ENCODE measurements at places on chromosomes 2 and 18.

GRCh38 chr2:118495290-118495689, 352.2 kb downstream of the EN1 start:
- DNase-seq = no peak

DNA sequence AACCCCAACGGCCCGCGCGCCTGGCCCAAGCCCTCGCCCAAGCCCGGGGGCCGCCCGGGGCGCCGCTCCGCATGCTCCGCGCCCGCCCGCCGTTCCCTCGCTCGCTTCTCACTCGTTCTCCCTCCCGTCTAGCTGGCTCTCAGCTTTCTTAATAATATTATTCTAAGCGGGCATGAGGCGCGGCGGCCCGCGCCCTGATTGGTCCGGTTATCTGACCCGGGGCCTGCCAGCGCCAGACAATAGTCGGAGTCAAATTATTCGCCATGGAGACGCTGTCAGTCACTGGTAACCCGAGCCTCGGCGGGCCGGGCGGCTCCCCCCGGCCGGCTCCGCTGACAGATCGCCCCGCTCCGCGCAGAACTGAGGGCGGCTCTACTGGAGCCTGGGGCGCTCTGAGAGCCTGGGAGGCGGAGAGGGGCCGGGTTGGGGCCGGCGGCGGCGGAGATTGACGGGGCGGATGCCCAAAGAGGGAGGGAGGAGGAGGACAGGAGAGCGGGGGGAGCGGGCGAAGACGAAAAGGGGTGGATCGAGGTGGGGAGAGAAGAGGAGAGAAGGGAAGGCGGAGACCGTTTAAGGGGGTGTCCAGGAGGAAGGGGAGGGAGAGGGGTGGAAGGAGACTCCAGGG, at the start of gene SIX2:
SIX2 (minus strand) TSS at position 150 of the 625 bp plus-strand sequence. CDS start 342 bp downstream, outside the sequence.
- DNase-seq = no peak

DNA sequence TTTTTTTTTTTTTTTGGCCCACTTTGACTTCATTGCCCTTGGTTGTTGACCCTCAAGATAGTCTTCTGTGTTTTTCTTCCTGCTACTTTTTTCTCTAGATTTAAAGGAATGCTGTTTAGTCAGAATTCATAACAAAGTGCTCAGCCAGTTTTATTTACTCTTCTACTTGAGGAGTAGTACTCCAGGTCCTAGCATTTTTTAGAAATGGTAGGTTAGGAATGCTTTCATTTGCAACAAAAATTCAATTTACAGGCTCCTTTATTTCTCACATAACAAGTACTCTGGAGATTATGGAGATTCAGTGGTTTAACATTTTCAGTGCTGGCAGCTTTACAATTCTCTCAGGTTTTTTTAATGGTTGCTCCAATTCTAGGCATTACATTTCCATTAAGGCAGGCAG, 58.2 kb downstream of the KIAA1328 start:
- DNase-seq = no peak

GRCh38 chr2:166332106-166332505, 43.6 kb downstream of the SCN9A start:
- no peak for DNase-seq

DNA sequence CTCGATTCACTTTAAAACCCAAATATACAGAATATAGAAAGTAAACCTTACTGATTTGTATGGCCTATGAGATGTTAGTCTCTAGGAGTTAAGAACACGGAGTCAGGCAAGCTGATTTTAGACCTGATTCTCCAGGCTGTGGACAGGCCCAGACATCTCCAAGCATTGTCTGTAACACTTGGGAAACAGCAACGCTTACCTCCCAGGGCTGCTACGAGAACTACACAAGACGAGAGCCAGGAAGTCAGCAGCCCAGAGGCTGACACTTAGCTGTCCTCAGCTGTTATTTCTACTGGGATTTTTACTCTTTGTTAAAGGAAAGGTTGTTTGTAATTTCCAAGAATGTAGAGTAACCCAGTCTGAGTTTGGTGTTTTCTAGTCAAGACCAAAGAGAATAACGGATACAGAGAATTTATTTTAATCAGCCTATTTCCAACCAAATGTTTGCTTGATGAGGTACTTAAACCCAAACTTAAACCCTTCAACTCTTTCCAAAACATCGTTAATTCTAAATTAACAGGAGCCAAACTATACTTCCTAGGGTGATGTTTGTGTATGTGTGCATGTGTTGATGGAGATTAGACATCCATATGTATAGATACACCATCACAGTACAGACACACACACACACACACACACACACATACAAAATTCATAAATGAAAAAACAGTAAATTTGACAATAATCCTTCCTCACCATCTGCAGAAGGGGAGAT, 123.4 kb downstream of the LAMA1 start:
- DNase-seq = no peak

GRCh38 chr2:51981783-51982182, 949.9 kb upstream of the NRXN1 start:
- no peak for DNase-seq

GRCh38 chr18:24585996-24586566, 125.6 kb downstream of the HRH4 start:
- DNase-seq = no peak

DNA sequence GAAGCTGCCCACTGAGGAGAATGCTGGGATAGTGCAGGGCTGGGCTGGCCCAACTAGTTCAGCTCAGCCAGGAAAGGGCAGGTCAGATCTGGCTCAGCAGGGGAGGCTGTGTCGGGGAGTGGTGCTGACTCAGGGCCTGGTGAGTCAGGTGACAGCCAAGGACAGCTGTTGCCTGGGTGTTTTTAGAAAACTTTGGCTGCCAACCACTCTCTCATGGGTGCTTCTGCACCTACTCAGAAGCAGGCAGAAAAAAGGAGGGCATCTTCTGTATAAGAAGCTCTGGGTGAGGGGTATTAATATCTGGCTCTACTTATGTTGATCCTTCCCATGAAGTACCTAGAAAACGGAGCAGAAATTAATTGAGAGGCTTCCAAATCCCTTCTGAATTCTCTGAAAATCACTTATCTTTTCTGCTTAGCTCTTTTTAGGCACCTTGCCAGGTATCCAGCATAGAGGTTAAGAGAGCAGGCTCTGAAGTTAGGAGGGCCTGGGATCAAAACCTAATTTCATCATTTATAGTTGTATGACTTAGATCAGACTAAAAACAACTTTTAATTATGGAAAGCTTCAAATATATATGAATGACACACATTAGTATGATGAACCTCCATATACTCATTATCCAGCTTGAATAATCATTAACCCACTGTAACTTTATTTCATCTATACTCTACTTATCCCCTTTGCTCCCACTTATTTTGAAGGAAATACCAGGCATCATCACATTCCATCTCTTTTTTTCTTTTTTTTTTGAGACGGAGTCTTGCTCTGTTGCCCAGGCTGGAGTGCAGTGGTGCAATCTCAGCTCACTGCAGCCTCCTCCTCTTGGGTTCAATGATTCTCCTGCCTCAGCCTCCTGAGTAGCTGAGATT, 15.5 kb upstream of the RAB10 start:
- DNase-seq = peak; percentile 25

DNA sequence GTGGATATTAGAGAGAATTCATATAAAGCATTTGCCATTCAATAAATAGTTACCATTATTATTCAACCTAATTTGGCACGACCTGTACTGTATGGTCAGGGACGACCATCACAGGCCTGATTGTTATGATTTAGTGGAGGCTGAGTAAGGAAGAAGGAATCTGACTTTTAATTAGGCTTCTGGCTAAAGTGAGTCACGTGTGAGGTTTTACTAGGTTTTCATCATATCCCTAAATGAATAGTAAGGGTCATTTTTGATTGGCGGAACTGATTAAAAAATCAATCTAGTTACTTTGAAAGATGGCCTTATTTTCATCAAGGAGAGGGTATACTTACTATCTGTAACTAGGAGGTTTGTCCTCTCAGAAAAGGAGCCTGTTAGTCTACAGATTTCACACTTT, 143.4 kb downstream of the ADCYAP1 start:
- DNase-seq = no peak

- peak; percentile 56 for DNase-seq
Observed at GRCh38 chr2:230902180-230902899, 22.7 kb downstream of the GPR55 start.

- no peak for DNase-seq
Observed at GRCh38 chr2:32450851-32451250, 94.0 kb downstream of the BIRC6 start.

GRCh38 chr2:209790066-209790728, 18.6 kb downstream of the UNC80 start:
- DNase-seq = no peak

GRCh38 chr2:16252891-16253290, 312.5 kb downstream of the MYCN start:
- DNase-seq = no peak

- no peak for DNase-seq
Observed at GRCh38 chr2:146587291-146587713, 1257.5 kb upstream of the ACVR2A start.

GRCh38 chr18:7856733-7857132, 289.6 kb downstream of the PTPRM start:
- no peak for DNase-seq

DNA sequence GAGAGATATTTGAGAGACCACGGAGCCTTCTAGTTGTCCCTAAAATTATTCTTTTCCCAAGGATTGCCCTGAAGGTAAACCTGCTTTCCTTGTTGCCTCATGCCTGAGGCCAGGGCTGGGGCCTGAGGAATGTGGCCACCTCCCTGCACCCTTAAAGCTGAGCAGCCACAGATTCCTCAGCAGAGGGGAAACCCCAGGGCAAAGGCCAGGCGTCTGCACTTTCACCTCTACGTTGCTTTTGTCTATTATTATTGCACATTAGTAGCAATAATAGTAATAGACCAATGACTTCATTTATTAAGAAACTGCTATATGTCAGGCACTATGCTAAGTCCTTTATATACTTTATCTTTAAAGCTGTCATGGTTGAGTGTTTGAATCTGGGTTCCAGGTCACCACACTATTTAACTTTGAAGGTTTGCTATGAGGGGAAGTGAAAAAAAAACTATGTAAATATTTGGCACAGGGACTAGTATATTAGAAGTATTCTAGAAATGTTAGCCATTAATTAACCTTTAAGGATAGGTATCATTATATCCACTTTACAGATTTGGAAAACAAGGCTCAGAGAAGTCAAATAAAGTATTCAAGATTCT, 104.2 kb downstream of the LRRC30 start:
- DNase-seq = no peak

GRCh38 chr2:67268797-67269196, 128.3 kb upstream of the ETAA1 start:
- DNase-seq = no peak

DNA sequence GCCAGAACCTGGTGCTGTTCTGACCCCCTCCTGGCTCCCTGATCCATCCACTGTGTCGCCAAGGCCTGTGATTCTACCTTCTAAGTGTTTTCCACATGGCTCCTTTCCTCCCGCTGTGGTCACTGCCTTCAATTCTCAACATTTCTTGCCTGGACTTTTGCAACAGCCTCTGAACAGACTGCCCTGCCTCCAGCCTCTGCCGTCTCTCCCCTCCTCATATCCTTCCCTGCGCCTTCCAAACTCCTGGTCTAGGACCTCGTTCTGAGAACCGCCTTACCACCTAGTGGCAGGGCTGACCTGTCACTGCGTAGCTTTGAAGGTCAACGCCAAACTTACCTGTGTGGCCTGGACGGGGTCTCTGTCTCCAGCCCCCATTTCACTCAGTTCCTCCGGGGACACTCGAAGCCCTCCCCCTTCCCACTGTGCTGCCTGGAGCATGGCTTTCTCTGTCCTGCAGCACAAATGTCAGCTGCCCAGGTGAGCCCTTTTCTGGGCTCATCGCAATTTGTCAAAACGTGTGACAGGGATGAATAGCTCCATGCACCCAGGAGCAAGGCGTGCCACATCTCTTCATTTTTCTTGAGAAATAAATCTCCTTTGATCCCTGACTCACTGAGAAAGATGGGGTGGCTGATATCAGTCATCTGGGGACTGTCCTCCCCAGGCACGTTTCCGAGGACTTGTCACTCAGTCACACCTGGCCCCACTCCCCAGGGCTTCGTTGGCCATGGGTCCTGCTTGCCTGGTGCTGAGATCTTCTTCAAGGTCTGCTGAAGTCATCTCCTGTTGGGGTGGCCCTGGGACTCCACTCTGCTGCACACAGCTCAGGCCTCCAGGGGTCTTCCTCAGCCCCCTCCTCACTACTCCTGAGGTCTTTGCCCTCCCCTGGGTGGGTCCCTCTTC, 46.7 kb downstream of the LDLRAD4 start:
- DNase-seq = peak; percentile 55

- peak; percentile 59 for DNase-seq
Observed at GRCh38 chr2:24920098-24920808, at the start of gene ADCY3. TSS of gene ADCY3 (minus strand) at chr2:24920237. CDS start at chr2:24918987, 1,250 bp downstream.

DNA sequence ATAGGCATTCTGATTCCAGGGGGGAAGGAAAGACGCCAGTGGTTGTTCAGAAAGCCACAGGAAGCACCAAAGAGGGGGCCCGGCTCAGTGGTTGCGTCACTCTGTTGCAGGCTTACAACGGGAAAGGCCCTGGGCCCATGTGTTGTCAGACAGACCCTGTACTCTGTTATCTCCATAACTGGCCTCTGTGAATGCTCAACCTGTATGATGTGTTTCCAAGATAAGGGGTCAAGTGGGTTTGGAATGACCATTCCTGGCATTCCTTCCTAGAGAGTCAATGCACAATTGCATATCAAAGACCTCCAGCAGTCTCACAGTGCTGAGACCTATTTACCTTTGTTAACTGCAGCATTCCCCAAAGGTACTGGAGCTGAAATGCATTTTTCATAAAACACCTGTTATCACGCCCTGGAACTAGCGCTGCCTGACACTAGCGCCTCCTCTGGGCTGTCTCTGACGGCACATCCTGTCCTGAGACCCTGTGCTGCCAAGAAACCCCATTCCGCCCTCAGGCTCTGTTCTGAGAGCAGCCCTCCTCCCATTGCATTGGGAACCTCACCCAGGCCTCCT, 13.2 kb upstream of the LRRFIP1 start:
- no peak for DNase-seq

- no peak for DNase-seq
Observed at GRCh38 chr2:188430705-188431104, 139.0 kb downstream of the GULP1 start.

DNA sequence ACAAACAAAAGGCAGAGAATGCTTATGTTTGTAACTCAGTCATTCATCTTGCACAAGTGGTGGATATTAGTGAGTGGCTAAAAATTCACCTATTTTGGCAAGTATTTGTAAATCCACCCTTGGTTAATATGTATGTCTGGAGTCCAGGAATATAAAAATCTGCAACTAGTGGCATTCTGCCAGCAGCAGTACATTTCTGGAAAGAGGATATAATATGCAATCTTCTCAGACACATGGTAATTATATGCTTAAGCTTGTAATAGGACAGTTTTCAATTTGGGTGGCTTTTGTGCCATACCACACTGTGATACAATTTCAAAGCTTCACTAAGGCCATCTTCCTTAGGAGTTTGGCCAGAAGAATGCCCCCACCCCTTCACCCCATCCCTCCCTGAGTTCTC, 693.3 kb downstream of the MBD2 start:
- DNase-seq = no peak

- no peak for DNase-seq
Observed at GRCh38 chr18:9239720-9240119, 94.9 kb upstream of the TWSG1 start.

DNA sequence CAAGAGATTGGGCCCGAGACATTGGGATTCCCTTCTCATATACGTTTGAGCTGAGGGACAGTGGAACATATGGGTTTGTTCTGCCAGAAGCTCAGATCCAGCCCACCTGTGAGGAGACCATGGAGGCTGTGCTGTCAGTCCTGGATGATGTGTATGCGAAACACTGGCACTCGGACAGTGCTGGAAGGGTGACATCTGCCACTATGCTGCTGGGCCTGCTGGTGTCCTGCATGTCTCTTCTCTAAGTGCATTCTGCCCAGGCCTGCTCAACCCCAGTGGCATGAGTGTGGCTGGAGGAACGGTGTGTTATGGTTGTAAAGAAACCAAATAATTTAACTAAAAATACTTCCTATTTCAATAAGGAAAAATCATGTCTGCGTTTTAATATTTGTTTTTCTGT, 29.9 kb downstream of the CPO start:
- no peak for DNase-seq
